ENCODE measurements at places on chromosomes 16 and 17.
A peak's percentile ranks its signal among the peaks of the same experiment; 100 is the strongest.

DNA sequence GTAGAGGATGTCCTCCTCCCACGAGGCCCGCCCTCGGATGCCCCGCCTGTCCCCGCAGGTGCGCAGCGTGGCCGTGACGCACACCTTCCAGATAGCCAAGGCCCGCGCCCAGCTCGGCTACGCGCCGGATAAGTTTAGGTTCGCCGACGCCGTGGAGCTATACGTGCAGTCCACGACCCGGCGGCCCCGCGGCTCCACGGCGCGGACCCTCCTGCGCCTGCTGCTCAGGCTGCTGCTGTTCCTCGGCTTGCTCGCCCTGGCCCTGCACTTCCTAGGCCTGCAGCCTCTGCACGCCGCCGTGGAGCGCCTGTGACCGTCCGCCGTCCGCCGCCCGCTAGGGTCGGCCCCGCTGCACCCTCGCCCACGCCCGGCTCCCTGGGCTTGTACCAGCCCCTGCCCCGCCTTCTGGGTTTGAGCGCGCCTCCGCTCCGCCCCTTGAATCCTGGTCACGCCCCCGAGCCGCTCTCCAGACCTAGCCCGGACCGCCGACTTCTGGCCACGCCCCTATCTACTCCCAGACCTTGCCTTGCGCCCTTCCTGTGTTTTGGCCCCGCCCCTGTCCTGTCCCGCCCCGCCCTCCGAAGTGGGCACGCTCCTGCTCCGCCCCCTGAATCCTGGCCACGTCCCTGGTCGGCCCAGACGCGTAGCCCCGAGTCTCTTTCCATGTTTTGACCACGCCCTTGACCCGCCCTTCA lies 15.8 kb upstream of the EEF2K start:
- peak; percentile 100 for DNase-seq

GRCh38 chr17:53543472-53543871 lies 279.3 kb upstream of the KIF2B start:
- no peak for DNase-seq

GRCh38 chr17:43857141-43857540 lies 10.2 kb downstream of the CD300LG start:
- no peak for DNase-seq

- peak; percentile 48 for DNase-seq
Observed at GRCh38 chr17:36611345-36612072, 10.1 kb downstream of the MRM1 start.

DNA sequence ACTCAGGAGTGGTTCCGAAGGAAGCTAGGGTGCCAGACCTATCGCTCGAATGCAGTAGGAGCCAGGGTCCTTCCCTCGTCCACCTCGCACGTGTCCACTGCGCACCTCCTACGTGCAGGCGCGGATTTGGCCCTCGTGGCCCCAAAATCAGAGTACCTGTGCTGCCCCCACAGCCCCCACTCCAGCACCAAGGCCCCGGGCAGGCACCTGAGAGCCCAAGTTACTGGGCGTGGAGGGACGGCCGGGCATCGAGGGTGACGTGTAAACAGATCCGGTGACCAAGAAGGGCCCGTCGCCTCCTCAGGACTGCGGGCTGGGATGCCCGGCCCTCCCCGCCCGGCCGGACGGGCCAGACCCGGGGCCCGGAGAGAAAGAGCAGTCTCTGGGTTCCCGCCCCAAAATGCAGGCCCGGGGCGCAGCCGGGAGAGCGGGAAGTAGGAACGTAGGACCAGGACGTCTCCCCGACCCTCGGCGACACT lies 492 bp downstream of the SLC25A39 start:
- peak; percentile 55 for DNase-seq

DNA sequence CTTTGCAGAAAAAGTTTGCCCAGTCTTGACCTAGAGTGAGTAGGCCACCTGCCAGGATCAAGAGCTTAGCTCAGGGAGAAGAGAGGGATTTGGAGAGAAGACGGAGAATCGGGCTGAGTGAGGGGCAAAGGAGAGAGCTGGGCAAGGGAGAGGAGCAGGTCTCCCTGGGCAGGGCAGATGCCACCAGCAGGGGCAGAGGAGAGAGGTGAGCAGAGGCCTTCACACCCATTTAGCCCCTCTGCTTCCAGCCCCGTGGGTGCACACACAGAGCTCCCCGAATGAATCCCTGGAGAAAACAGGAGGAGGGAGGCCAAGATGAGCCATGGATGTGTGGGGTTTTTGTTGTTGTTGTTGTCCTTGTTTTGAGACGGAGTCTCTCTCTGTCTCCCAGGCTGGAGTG lies 29.2 kb downstream of the TBX4 start:
- no peak for DNase-seq

DNA sequence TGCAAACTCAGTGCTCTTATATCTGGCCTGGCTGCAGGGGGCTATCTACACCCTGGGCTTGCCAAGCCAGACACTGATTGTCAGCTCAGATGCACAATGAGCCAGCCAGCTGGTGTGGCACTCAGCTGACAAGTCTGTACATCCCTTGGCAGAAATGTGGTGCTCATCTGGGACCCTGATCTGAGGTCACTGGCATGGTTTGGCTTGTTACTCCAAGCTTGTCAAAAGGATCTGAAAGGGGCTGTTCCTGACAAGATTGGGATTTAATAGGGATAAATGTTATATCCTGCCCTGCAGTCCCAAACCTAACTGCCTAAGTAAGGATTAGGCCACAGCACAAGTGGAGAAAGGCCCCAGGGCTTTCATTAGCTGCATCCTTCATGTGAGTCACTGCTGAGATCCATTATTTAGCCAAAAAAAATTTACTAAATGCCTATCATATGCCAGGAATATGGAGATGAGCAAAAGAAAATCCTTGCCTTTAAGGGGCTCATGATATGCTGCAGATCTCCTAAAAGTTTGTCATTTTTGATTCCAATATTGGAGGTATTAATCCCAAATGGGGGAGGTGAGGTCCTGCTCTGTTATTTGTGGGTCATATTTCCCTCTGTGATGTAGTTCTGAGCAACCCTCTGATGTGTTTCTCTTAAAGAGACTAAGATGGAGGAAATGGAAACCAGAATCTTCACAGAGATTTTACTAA lies 6.3 kb downstream of the SLC6A2 start:
- no peak for DNase-seq

- no peak for DNase-seq
Observed at GRCh38 chr16:50093607-50094539, 28.1 kb downstream of the HEATR3 start.

DNA sequence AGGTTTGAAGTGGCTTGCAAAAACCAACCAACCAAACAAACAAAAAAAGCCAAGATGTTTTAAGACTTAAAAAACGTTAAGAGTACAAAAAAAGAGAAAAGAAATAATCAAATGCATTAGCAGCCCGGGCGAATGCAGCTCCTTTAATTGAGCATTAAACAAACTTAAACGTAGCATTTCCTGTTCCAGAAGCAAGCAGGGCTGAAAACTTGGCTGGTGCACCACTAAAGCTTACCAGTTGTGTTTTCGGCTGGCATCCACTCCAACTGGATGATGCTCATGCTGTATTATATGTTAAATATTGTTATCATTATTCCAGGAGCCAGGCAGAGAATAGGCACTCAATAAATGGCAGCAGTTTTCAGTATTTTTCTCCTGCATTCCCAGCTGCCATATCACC lies 45.1 kb downstream of the IRX6 start:
- no peak for DNase-seq
